NCI-H1417 treated with DMSO at 0.1 percent for 48 hours (cell line): ENCODE measurements at places on chromosomes 11 and 22.

- DNase-seq: no peak
Observed at GRCh38 chr11:96051820-96052219, 127.9 kb upstream of the MTMR2 start.

- no peak for DNase-seq
Observed at GRCh38 chr22:40023341-40023841, 28.6 kb downstream of the FAM83F start.

GRCh38 chr22:26777156-26777801 is 119.9 kb downstream of the MIAT start:
- DNase-seq: no peak

DNA sequence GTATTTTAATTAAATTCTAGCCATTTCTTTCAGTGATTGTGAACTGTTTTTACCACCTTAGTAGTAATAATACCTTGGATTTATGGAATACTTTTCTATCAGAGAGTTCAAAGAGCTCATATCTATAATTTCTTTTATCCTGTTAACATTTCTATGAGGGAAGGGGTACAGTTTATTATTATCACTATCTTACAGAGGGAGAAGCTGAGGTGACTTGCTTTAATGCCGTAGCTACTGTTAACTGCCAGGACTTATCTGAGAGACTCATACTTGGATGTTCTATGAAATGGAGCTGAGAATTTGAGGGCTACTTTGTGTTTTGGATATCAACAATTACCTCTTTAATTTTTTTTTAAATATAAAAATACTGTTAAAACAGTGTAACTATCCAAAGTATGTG is 3.3 kb downstream of the REXO2 start:
- no peak for DNase-seq

DNA sequence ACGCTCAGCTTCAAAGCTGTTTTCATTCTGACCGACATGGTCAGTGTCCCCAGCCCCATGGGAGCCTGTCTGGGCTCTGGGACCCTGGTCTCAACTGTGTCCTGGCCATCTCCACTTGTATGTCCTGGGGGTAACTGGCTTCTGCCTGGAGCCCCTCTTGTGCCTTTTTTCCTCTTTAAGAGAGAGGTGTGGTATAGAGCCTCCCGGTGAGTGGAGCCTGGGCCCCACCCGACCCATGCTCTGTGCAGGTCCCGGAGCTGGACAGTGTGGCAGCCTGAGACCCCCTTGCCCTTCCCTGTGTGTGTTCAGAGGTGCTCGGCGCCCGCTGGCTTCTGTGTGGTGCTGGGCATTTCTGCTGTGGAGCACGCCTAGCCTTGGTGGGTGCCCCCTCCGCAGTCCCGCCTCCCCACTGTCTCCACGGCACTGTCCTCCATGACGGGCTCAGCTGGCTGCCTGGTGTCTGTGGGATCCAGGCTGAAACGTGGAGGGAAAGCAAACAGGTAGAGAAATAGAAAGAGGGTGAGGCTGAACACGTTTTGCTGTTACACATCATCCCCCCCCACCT is 74.9 kb downstream of the PARVB start:
- no peak for DNase-seq

- no peak for DNase-seq
Observed at GRCh38 chr11:17154409-17155159, 53.2 kb downstream of the PIK3C2A start.

GRCh38 chr11:124880958-124881357 is 15.7 kb downstream of the ROBO3 start:
- no peak for DNase-seq

- no peak for DNase-seq
Observed at GRCh38 chr11:8202516-8203413, 33.9 kb upstream of the RIC3 start.

- no peak for DNase-seq
Observed at GRCh38 chr11:131584785-131585592, 214.6 kb downstream of the NTM start.

- DNase-seq: no peak
Observed at GRCh38 chr11:15106201-15106965, 8.3 kb upstream of the INSC start.

GRCh38 chr11:118705111-118705741 is 25.8 kb upstream of the TREH start:
- DNase-seq: no peak

DNA sequence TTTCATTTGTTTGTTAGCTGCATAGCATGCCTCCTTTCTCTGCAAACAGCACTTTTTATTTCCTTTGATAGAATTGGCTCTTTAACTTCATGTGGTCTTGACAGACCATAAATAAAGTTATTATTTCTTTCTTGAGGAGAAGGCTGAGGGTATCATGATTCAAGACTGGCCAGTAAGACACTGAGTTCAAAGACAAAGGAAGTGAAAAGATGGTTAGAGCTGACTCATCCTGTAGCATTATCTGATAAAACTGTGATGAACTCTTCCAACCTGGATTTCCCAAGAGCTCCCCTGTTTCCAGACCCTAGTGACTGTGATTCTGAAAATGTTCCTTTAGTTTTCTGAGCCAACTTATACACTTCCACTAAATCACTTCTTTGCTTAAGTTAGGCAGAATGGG is 179.3 kb upstream of the FAT3 start:
- DNase-seq: no peak

DNA sequence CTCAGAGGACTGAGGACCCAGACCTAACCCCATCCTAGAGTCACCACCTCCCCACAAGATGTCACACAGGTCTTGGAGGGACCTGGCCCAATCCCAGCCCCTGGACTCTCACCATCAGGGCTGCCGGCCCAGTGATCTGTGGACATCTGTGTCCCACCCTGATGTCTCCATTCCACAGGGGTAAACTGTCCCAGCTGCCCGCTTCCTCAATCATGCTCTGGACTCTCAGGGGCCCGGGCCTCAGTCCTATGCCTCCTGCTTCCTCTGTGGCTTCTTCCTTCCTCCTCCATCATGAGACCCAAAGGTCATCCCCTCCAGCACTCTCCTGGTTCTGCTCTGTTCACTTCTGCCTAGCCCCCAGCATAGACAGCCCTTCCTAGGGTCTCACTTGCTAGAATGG is 32.2 kb downstream of the ARAP1 start:
- DNase-seq: no peak

DNA sequence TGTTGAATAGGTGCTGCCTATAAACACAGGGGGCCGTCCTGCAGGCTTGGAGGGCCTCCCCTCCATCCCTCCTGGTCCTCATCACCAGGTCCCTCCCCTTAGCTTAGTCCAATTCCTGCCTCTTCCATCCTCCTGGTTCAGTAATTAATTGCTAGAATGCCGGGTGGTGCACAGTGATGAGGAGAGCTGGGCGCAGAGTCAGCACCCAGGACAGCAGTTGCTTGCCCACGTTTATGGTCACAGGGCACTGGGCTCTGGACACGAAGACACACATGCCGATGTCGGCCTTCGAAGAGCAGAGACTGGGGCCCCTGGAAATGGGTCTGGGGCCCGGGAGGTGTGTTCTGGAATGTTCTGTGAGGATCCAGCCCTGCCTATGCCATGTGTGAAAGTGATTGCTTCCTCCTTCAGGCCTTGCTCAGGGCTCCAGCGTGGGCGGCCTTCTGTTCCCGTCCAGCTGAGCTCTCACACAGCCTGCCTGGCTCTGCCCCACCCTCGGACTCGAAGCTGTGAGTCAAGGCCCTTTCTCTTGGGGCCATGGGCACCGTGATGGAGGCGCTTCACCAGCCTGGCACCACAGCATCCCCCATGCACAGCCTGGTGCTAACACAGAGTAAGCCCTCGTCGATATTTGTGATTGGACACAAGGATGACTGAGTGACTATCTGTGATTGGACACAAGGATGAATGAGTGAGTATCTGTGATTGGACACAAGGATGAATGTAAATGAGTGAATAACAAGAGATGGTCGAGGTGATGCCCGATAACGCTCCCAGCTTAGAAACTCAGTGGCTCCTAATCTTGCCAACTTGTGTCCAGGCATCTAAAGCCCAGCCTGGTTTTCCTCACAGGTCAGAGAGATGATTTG is 884.7 kb downstream of the BRD1 start:
- no peak for DNase-seq

DNA sequence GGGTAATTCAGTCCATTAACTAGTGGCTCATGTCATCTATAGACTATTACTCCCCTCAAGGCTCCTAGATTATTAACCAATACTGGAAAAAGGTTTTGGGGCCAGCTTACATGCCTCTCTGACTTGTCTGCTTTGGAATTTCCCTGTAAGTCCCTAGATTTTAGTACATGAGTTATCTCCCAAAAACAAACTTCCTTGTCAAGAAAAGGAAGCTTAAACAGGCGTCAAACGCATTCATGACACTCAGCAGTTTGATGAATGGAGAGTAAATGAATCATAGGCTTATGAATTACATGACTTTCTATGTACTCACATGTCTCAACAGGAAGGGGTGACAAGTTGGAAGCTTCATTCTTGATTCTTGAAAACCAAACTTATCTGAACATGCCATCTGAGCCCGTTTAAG is 70.8 kb downstream of the BLID start:
- DNase-seq: no peak

- no peak for DNase-seq
Observed at GRCh38 chr11:29125606-29126005, 891.2 kb downstream of the KCNA4 start.

GRCh38 chr11:108559340-108559739 is 34.2 kb downstream of the EXPH5 start:
- no peak for DNase-seq

DNA sequence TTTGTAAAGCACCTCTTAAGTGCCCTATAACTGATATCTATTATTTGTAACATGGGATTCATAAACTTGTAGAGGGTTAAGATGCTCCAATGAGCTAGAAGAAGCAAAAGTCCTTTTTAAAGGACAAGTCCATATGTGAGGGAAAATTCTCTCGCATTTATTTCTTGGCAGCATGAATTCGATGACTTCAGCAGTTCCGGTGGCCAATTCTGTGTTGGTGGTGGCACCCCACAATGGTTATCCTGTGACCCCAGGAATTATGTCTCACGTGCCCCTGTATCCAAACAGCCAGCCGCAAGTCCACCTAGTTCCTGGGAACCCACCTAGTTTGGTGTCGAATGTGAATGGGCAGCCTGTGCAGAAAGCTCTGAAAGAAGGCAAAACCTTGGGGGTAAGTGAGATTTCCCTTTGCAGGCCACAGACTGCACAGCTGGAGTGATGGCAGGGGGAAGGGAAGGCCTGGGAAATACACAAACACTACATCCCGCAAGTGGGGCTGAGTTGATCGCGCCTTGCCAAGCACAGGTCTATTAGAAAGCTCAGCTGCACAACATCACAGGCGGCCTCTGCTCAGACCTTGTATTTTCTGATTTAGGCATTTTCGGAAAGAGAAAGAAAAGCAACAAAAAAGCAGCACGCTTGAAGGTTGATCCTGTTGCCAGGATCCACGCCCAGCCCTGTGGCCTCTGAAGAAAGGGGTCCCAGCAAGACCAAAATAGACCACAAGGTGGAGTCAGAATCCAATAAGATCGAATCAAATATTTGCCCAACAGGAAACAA is 1.5 kb downstream of the MS4A8 start:
- DNase-seq: peak; percentile 83

GRCh38 chr11:112886434-112887370 is 74.5 kb upstream of the NCAM1 start:
- DNase-seq: no peak

DNA sequence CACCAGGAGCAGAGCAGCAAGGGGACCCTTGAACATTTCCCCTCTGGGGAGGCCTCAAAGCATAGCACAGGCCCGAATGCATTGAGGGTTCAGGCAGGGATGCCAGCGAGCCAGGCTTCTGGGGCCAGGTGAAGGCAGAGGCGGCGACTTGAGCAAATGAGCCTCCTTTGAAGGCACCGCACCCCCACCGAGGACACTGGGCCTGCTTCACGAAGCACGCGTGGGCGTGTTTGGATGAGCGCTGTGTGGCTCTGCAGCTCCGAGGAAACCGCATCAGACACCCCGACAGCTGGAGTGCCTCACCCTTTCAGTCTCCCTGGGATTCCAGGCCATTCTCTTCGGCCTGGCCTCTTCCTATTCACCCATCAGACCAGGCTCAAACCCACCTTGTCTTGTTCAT is 301.8 kb downstream of the NTM start:
- DNase-seq: no peak
